Stimulated activated CD8-positive, alpha-beta memory T cell treated with anti-CD3 and anti-CD28 coated beads, Interleukin-15, amount 100 ng/mL, for 24 hours (primary cell): ENCODE measurements at places on chromosomes 11 and 22.
A peak's percentile ranks its signal among the peaks of the same experiment; 100 is the strongest.

- DNase-seq: no peak
These were observed 7.1 kb upstream of the APOBEC3H start for GRCh38 chr22:39089928-39090327.

- no peak for DNase-seq
These were observed 12.7 kb downstream of the TMEM121B start for GRCh38 chr22:17108256-17109112.

- no peak for DNase-seq
These were observed 3.9 kb downstream of the MALAT1 start for GRCh38 chr11:65502555-65503367.

DNA sequence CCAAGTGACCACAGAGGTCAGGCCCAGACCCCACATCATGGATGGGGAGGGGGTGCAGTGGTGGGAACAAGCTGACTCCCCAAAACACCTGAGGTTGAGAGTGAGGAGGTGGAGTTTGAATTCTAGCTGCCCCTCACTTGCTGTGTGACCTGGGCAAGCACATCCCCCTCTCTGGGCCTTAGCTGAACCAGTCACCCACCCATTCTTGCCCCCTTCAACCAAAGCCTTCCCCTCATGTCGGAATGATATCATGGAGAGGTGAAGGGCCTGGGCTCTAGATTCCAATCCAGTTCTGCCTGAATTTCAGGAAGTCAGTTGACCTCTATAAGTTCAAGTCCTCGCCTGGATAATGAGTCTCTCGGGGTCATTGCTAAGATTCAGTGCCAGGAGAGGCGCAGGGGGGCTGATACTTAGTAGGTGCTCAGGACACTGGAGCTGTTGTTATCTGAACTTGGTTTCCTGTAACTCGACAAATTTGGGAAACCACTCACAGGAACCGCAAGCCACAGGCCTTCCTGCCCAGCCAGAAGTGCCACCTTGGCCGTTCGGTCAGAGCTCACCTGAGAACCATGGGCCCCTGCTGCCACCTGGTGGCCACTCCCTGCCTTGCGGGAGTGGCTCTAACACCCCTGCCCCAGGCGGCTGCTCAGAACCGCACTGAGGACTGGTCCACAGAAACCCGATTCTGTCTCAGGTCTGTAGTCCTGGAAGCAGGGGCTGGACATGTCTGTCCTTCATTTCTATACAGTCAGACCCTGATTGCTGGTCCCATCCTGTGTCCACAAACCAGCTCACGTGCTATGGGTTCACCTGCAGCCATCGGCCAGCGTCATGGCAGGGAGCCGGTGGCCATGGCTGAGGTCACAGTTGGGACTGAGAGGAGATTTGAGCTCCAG, 6.9 kb downstream of the CDC42EP1 start:
- peak; percentile 89 for DNase-seq

DNA sequence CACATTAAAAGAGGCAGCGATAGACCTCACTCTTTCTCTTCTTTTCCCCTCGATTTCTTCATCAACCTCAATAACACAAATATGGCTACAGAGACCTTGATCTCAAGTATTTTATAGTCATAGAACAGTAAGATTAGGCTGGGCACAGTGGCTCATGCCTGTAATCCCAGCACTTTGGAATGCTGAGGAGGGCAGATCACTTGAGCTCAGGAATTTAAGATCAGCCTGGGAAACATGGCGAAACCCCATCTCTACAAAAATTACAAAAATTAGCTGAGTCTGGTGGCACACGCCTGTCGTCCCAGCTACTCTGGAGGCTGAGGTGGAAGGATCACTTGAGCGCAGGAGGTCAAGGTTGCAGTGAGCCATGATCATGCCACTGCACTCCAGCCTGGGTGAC, 14.6 kb downstream of the SLN start:
- DNase-seq: no peak

DNA sequence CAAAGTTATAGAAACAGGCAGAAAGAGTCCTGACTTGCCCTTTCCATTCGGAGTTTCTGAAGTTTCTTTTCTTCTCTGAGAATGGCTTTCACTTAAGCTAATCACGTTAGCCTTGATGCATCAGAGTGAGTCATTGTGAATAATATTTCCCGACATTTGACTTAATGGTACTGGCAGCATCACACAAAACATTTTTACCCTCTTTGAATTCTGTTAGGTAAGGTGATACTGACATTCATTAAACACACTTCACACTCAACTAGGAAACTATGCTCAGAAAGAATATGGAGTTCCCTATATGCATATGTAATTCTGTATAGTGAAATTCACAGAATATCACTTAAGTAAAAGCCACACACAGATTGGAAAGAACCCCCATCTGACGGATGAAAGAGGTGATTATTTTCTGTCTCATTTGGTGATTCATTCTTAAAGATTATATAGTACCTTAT, 120.8 kb upstream of the ARHGAP20 start:
- DNase-seq: no peak

DNA sequence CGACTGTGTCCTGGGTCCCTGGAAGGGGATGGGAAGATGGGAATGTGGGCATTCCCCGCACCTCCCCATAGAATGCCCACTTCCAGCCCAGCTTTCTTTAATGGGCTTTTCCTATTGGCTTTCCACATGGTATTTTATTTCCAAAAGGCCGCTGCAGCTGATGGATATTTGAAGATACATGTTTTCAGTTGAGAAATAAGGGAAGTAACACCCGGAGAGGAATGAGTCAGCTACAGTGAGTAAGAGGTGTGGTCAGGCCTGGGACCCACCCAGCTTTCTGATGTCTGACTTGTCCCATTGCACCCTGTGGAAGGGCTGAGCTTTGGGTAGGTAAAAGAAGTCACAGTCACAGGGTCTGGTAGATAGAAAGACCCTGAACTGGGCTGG, 476.9 kb downstream of the MIAT start:
- no peak for DNase-seq

DNA sequence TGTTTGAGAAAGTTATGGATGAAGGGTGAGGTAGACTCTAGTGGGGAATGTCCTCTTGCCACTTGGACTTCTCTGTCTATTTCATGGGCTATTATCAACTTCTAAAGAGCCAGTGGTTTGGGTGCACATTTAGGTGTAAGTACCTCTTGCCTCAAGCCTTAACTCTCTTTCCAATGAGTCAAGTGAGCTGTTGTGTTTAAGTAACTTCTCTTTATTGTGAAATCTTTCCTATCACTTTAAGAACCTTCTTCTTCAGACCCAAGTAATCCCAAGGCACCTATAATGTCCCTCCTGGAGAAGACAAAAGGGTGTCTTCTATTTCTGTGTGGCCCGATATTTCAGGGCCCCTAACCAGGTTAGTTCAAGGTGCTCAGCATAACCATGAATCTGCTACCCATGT, 90.5 kb upstream of the VPREB1 start:
- no peak for DNase-seq

- no peak for DNase-seq
These were observed 40.9 kb upstream of the SUSD2 start for GRCh38 chr22:24140357-24140756.

DNA sequence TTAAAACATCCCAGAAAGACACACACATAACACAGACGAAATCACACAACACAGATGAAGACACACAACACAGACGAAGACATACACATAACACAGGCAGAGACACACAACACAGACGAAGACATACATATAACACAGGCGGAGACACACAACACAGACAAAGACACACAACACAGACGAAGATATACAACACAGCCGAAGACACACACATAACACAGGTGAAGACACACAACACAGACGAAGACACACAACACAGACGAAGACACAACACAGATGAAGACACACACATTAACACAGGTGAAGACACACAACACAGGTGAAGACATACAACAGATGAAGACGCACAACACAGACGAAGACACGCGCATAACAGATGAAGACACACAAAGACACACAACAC, 4.8 kb upstream of the MOB2 start:
- no peak for DNase-seq

GRCh38 chr11:47357985-47358730, 5.7 kb upstream of the MYBPC3 start:
- no peak for DNase-seq

DNA sequence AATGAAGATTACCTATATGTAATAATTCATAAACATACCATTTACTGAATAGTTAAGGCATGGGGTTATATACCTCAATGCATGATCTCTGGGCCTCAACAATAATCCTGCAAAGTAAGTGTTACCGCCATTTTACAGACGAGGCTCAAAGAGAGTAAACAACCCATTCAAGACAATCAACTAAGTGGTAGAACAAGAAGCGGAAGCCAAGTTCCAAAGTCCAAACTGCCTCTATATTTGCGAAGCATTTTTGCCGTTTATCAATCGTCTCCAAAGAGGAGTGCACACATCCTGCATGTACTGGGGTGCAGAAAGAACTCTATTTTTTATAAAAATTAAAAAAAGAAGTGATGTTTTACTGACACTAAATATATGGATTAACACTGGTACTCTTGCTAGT, 27.5 kb upstream of the P4HA3 start:
- no peak for DNase-seq

DNA sequence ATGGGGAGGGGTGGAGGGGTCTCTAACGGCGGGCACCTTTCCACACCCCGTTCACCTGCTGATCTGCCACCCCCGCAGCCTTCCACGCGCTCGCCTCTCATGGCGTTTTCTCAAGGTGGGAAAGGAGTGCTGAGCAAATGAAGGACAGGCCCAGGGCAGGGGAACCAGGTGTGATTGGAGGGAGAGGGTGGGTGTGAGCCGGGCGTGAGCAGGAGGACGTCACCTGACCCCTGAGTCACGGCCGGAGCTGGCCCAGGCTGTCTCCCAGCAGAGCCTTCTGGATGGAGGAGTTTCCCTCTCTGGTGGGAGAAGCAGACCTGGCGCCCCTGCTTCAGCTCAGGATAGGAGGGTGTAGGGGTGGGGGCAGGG, 14.0 kb upstream of the ARHGAP8 start:
- no peak for DNase-seq

GRCh38 chr22:47304854-47305253, 542.4 kb downstream of the TBC1D22A start:
- no peak for DNase-seq

GRCh38 chr22:45061332-45061731, 51.5 kb upstream of the PHF21B start:
- DNase-seq: no peak

DNA sequence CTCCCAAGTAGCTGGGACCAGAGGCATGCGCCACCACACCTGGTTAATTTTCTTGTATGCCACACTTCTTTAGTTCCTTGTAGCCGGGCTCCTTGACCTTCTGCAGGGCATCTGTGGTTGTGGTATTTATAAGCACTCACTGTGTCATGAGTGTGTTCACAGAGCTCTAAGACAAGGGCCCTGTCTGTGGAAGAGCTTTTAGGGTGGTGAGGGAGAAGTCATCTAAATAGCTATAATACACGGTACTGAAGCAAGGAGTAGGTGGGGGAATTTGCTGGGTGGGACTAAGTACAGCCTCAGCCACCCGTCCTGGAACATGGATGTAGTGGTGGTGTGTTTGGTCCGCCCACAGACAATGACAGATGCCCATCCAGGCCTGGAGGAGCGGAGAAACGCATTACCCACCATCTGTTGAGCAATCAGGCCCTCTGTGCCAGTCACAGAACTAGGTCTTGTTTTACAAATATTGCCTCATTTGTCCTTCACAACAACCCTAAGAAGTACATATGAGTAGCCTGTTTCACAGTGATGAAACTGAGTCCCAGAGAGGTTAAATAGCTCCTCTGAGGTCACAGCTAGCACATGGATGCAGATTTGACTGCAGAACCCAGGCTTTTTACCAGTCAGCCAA, 10.1 kb downstream of the ACO2 start:
- no peak for DNase-seq

- DNase-seq: no peak
These were observed 7.4 kb upstream of the HEPACAM start for GRCh38 chr11:124943254-124943616.

GRCh38 chr22:26139310-26139709, 30.0 kb upstream of the SEZ6L start:
- no peak for DNase-seq

DNA sequence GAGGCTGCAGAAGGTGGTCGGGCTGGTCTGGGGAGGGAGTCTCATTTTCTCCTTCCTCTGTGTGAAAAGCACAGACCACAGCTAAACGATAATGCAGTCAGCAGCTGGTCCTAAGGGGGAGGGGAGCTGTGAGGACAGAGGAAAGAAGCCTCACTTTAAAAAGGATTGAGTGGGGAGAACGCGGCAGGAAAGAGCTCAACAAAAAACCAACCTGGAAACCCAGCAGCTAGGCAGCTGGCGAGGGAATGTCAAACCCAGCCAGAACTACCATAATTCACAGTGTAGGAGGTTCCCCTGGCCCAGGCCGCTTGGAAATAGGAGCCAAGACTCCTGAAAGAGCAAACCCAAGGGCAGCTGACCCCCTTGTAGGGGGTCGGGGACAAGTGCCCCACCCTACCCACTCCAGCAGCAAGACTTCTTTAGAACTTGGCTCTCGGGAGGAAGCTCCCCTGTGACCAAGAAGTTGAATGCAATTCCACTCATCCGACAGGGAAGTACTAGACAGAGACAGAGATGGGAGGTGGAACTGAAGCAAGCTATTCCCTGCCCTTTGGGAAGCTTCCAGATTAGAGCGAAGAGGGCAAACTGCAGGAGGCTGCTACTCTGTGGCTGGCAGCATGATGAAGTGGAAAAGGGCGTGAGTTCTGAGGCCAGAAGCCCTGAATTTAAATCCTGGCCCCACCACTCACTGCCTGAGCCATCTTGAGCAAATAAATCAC, 16.5 kb upstream of the DGKZ start:
- no peak for DNase-seq

DNA sequence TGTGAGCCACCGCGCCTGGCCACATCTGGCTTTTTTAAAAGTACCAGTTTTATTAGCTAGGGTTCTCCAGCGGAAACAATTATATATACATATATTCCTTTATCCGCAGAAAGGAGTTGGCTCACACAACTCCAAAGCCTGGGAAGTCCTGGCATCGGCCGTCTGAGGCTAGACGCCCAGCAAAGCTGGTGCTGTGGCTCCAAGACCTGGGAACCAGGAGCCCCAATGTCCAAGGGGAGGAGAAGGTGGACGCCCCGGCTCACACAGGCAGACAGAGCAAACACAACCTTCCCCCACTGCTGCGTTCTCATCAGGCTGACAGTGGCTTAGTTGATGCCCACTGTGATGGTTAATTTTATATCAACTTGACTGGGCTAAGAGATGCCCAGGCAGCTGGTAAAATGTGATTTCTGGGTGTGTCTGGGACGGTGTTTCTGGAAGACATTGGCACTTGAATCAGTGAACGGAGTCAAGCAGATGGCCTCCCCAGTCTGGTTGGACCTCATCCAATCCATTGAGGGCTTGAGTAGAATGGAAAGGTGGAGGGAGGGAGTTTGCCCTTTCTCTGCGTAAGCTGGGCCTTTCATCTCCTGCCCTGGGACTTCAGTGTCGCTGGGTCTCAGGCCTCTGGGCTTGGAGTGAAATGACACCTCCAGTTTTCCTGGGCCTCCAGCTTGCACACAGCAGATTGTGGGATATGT, 904.4 kb downstream of the BRD1 start:
- no peak for DNase-seq

GRCh38 chr11:36751335-36751781, 153.3 kb upstream of the RAG2 start:
- no peak for DNase-seq
